IMR-90 (cell line): ENCODE measurements at places on chromosomes 5 and 9. TPM values are rescaled to one million over a fixed set of nuclear protein-coding genes. Genes with fewer than 3 reads are reported as not detected.

- H3K27ac ChIP-seq = no peak overlapping the region
- no peaks in the 10 kb centered on the region for H3K27me3 ChIP-seq
- no peak overlapping the region for H3K4me3 ChIP-seq
- H3K4me1 ChIP-seq = no peaks in the 10 kb centered on the region
- H3K36me3 ChIP-seq = no peaks in the 10 kb centered on the region
- DNase-seq = no peak
Measured at GRCh38 chr5:174547814-174548213, 176.6 kb upstream of the MSX2 start.

DNA sequence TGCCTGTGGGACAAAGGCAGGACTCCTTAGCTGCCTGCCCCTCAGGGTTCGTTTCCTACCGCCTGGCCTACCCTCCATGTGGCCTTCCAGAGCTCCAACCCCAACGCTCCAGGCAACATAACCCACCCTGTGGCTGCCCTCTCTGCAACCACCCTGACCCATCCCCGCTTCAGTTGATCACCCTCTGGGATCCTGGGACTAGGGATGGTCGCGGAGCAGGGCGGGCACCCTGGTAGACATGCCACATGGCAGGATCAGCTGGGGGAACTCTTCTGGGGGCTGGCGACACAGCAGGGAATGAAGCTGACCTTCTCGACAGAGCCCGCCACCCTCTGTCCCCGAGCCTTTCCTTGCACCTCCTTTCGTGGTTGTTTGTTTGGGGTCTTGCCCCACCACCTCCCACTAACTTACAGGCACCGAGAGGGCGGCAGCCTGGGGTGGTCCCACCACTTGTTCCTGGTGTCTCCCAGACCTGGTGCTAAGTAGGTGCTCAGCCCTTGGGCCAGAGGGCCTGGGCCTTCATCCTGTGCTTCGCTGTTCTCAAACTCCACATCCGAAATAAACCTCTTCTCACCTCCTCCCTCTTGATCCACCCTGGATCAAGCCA, 243.1 kb downstream of the PBX3 start:
- no peaks in the 10 kb centered on the region for H3K36me3 ChIP-seq
- no peaks in the 10 kb centered on the region for H3K4me1 ChIP-seq
- H3K4me3 ChIP-seq = no peak overlapping the region
- DNase-seq = no peak

DNA sequence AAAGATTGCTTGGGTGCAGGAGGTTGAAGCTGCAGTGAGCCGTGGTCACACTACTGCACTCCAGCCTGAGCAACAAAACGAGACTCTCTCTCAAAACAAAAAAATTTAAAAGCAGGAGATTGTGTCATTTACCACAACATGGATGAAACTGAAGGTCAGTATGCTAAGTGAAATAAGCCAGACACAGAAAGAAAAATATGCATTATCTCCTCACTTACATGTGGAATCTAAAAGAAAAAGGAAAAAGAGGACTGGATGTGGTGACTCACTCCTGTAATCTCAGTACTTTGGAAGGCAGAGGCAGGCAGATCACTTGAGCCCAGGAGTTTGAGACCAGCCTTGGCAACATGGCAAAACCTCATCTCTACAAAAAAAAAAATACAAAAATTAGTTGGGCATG, 146.8 kb upstream of the DAPK1 start:
- H3K27me3 ChIP-seq = peaks cover 2% of the 10 kb centered on the region; the same call in 1 of the 2 replicates
- no peak overlapping the region for H3K27ac ChIP-seq
- H3K36me3 ChIP-seq = no peaks in the 10 kb centered on the region
- DNase-seq = no peak
- no peaks in the 10 kb centered on the region for H3K4me1 ChIP-seq
- H3K4me3 ChIP-seq = no peak overlapping the region

- H3K27ac ChIP-seq = no peak overlapping the region
- DNase-seq = no peak
- no peaks in the 10 kb centered on the region for H3K36me3 ChIP-seq
- H3K4me1 ChIP-seq = peaks cover 3% of the 10 kb centered on the region; the same call in 1 of the 2 replicates
- H3K27me3 ChIP-seq = no peaks in the 10 kb centered on the region; the same call in 1 of the 2 replicates
Measured at GRCh38 chr5:135107986-135108385, 74.0 kb upstream of the PITX1 start.

DNA sequence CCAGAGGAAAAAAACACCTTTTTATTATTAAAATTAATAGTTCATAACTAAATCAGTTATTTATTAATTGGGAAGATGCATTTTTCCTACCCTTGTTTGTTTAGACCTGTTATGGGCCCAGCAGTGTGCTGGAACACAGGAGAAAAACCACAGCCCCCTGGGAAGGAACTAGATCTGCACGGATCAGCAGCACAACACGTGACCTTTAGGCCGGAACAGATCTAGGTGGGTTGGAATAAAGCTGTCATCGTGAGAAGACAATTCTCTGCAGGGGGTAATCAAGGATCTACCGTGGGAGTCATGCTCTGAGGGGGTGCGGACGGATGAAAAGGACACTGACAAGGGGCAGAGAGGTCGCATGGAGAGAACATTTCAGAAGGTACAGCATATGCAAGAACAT, 95.8 kb upstream of the SPATA31C2 start:
- DNase-seq = no peak
- no peaks in the 10 kb centered on the region for H3K36me3 ChIP-seq
- H3K4me1 ChIP-seq = peaks cover 5% of the 10 kb centered on the region; the same call in 1 of the 2 replicates
- H3K27ac ChIP-seq = no peak overlapping the region
- H3K27me3 ChIP-seq = no peaks in the 10 kb centered on the region
- H3K4me3 ChIP-seq = no peak overlapping the region

Gene ANKDD1B
- 0.16 and 0.24 TPM in 2 replicates for polyA plus RNA-seq

DNA sequence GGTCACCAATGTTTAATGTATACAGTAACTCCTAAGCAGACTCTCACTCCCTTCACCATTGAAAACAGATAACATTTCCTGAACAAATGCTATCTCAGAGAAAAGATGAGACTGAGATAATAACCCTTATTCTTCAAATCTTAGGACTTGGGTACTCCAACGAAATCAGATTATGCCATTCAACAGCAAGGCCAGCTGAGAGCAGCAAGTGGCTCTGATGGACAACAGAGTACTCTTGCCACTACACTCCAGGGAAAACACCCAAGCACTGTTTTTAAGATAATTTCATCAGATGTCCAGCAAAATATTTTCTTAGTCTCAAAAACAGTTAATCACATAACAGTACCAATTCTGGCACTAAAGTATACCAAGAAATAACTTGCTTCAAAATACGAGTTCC, 10.1 kb downstream of the PPP2CA start:
- peaks cover 6% of the 10 kb centered on the region for H3K4me1 ChIP-seq
- no peak overlapping the region for H3K4me3 ChIP-seq
- no peak overlapping the region for H3K27ac ChIP-seq

DNA sequence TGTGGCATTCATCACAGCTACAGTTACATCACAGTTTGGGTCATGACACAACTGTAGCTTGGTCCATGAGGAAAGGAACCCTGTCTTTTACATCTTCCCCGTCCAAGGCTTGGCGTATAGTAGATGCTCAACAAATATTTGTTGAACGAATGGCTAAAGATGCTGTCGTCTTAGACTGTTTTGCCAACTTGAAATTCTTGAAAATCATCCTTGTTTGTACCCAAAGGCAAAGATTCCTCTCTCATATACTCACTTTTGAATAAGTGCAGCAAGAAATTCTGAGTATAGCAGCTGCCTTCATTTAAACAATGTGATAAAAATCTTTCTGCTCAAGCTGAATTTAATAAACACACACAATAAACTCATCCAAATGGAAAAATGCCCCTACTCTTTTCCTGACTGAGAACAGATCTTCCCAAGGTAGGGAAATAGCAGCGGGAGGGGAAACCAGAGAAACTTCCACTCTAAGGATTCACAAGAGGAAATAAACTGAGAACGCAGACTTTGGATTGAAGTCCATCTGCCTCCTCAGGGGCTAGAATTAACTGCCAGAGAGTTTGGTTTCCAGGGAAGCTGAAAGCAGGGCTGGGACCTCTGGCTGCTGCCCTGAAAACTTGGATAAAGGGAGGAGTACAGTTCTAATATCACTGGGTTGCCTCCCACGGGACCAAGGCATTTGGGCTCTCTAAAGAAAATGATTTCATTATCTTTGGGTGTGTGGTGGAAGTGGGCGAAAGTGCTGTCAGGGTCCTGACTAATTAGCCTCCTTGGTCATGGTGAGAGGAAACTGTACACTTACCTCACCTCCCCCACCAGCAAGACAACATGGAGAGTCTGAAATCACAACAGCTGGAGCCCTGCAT, 99.1 kb downstream of the DPYSL3 start:
- no peak overlapping the region for H3K4me3 ChIP-seq
- H3K4me1 ChIP-seq = peaks cover 7% of the 10 kb centered on the region
- peaks cover 11% of the 10 kb centered on the region for H3K36me3 ChIP-seq
- no peaks in the 10 kb centered on the region for H3K27me3 ChIP-seq
- H3K27ac ChIP-seq = peak overlapping the region; percentile 34; the same call in 1 of the 2 replicates

- no peaks in the 10 kb centered on the region for H3K4me1 ChIP-seq
- DNase-seq = no peak
- no peak overlapping the region for H3K27ac ChIP-seq
- H3K4me3 ChIP-seq = no peak overlapping the region
- H3K27me3 ChIP-seq = no peaks in the 10 kb centered on the region; the same call in none of the 2 replicates
Measured at GRCh38 chr9:74887981-74888370, 255 bp upstream of the TRPM6 start.

DNA sequence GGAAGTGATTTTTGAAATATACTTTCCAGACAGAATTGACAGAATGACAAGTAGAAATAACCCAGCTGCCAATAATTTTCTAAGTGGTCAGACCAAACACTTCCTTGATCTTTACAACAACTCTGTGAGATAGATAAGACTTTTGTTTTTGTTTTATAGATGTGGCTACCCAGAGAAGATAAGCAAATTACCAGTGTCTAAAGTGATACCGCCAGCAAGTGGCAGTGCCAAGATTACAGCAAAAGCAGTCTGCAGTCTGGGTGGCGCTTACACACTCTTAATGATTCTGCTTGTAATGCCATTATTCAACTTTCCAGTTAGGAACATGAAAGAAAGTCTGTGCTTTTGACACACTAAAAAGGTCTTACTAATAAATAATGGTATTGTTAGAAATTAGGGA, 92.1 kb downstream of the HCN1 start:
- no peaks in the 10 kb centered on the region for H3K36me3 ChIP-seq
- no peak overlapping the region for H3K27ac ChIP-seq
- H3K4me1 ChIP-seq = no peaks in the 10 kb centered on the region

DNA sequence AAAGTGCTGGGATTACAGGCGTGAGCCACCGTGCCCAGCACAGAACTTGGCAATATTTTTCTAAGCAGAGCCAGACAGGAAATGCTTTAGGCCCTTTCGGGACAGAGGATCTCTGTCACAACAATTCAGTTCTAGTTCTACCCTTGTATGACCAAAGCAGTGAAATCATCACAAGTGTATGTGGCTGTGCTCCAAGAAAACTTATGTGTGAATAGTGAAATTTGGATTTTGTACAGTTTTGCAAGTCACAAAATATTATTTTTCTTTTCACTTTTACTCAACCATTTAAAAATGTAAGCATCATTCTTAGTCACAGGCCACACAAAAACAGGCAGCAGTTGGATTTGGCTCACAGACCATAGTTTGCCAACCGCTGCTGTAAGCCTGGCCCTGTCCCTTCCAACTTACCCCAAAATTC, 20.4 kb upstream of the PRUNE2 start:
- peak; percentile 88 for DNase-seq
- peaks cover 4% of the 10 kb centered on the region for H3K4me1 ChIP-seq
- H3K36me3 ChIP-seq = no peaks in the 10 kb centered on the region
- H3K4me3 ChIP-seq = no peak overlapping the region

Gene ZNF366
- not detected in 2 replicates for polyA plus RNA-seq

DNA sequence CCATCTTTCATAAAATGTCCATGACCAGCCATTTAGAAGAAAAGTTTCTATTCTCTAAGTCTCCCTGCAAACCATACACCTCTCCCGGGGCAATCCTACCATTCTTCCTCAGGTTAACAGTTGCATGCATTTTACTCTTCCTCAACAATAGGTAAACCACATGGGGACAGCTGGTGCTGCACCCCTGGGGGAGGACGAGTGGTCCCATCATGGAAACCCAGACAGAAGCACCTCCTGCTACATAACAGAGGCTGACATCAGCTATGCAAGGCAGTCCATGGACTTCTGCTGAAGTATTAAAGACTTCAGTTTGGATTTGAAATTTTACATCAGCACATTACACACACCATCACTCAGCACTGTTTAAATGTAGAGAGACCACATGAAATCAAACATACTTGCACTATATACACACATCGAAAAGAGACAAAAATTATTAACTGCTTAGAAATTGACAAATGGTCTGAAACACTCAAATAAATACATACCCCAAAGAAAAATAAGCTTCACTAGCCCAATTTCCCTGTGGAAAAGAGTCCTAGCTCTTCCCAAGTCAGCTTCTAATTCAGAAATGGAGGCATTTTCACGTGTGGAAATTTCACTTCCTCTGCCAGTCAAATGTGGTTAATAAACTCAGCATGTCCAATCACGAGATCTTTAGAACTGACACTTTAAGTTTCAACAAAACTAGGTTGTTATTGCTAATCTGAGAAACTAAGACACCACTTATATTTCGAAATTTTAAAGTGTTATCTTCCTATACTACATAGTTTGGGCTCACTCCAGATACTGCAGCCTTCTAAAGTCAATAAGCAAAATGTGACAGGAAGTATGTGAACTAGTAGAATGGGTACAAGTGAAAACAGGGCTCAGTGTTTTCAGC, 173.4 kb downstream of the ROR2 start:
- peaks cover 11% of the 10 kb centered on the region; the same call in 1 of the 2 replicates for H3K36me3 ChIP-seq
- peak overlapping the region; percentile 69; the same call in 1 of the 2 replicates for H3K27ac ChIP-seq
- H3K4me3 ChIP-seq = no peak overlapping the region
- peaks cover 26% of the 10 kb centered on the region for H3K4me1 ChIP-seq

Gene MYMK
- not detected in 2 replicates for polyA plus RNA-seq

DNA sequence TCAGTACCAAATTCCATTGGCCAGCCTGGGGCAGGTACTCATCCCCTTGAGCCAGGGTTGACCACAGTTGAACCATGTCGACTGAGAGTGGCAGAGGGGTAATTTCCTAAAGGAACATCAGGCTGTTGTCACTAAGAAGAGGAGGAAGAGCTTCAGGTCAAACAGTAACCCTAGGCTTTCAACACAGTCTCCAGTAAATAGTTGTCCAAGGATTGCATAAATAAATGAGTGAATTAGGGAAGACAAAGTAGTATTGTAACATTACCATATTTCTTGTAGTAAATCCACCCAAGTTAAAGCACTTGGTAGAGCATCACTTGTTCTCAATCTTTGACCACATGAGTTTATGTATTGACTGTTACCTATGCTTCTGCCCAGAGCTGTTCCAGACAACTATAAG, 7.4 kb downstream of the PSAT1 start:
- H3K36me3 ChIP-seq = peaks cover 43% of the 10 kb centered on the region
- no peak for DNase-seq
- H3K27ac ChIP-seq = no peak overlapping the region; the same call in 1 of the 2 replicates
- peaks cover 2% of the 10 kb centered on the region; the same call in 1 of the 2 replicates for H3K4me1 ChIP-seq
- H3K4me3 ChIP-seq = no peak overlapping the region
- H3K27me3 ChIP-seq = no peaks in the 10 kb centered on the region
